Left renal pelvis (tissue), 4 donors: ENCODE measurements at places on chromosomes 12 and 14.

GRCh38 chr12:108196921-108197320 lies 67.8 kb downstream of the WSCD2 start:
- DNase-seq: no peak

- no peak for DNase-seq
Measured at GRCh38 chr12:94725375-94726168, 75.2 kb upstream of the TMCC3 start.

- no peak for DNase-seq
Measured at GRCh38 chr12:51823875-51824565, 24.5 kb downstream of the FIGNL2 start.

DNA sequence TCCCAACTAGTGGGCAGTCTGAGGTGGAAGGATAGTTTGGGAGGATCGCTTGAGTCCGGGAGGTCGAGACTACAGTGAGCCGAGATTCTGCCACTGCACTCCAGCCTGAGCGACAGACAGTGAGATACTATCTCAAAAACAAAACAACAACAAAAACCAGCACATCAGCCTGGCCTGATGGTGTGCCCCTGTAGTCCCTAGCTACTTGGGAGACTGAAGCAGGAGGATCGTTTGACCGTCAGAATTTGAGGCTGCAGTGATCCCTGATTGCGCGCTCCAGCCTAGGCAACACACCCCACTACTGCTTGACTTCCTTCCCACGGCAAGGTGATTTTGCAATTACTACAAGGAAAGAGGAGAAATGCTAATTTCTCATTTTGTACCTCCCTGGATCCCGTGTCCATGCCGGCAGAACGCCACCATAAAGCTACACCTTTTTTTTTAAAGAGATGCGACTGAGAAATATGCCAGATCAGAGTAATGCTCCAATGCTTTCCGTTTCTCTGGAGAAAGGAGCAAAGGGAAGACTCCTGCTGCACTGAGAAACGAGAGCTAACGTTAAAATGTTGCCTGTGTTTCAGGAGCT lies 672 bp upstream of the SCFD1 start:
- peak; percentile 22 for DNase-seq

- DNase-seq: no peak
Measured at GRCh38 chr14:34356264-34356654, 105.8 kb downstream of the SPTSSA start.

- no peak for DNase-seq
Measured at GRCh38 chr12:89779090-89779489, 70.5 kb upstream of the ATP2B1 start.

DNA sequence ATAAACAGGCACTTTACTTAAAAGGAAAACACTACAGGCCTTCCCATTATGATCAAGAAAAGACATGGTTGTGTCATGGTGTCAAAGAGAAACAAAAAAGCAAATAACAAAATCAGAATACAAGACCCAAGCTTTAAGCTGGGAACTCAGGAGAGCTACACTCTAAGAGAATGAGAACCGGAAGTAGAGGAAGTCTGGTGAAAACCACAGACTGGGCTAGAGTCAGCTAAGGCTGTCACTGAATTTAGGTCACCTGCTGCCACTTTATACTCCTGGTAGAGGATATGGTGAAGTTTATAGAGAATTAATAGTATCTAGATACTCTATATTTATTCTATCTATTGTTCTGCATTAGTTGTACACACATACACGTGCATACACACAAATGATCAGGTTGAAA lies 971.7 kb downstream of the FLRT2 start:
- DNase-seq: no peak

DNA sequence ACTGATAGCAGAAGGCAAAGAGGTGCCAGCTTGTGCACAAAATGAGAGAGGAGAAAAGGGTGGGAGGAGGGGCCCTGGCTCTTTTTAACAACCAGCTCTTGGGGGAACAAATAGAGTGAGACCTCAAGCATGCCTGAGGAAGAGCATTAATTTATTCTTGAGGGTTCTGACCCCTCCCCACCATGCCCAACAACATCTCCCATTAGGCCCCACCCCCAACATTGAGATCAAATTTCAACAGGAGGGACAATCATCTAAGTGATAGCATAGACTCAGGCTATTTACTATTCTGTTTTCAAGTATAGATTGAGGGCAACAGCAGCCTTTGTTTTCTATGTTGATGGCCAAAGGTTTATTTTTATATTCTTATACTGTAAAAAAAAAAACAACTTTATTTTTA lies 59.7 kb downstream of the FUT8 start:
- no peak for DNase-seq

DNA sequence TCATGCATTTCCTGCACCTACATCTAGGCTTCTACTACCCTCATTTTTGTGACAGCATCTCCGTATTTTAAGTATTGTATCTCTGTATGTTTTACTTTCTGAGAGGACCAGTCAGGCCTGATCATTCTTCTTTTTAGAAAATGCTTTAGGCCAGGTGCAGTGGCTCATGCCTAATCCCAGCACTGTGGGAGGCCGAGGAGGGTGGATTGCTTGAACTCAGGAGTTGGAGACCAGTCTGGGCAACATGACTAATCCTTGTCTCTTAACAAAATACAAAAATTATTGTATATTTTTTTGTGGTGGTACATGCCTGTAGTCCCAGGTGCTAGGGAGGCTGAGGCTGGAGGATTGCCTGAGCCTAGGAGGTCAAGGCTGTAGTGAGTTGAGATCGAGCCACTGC lies 36.9 kb downstream of the PACS2 start:
- DNase-seq: no peak

- DNase-seq: no peak
Measured at GRCh38 chr12:5047094-5047493, 3.4 kb downstream of the KCNA5 start.

- DNase-seq: no peak
Measured at GRCh38 chr12:18206198-18206597, 55.1 kb upstream of the PIK3C2G start.

DNA sequence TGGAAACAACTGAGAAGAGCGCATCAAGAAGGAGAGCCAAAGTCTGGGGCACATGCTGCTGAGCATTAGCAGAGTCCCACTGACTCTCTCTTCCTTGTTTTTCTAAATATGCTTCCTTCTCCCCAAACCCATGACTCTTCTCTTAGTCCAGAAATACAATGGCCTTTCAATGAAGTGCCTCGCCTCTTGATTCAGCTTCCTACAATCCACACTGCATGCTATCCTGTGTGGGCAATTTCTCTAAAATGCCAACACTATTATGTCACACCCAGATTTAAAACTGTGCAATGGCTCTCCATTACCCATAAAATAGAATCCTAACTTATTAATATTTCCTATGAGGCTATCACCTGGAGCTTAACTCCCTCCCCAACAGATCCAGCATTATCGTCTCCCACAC lies 198.6 kb downstream of the RPAP3 start:
- no peak for DNase-seq

GRCh38 chr14:104524726-104525125 lies 54.8 kb upstream of the C14orf180 start:
- no peak for DNase-seq

- no peak for DNase-seq
Measured at GRCh38 chr12:99436584-99436983, 211.0 kb upstream of the GARIN6 start.

DNA sequence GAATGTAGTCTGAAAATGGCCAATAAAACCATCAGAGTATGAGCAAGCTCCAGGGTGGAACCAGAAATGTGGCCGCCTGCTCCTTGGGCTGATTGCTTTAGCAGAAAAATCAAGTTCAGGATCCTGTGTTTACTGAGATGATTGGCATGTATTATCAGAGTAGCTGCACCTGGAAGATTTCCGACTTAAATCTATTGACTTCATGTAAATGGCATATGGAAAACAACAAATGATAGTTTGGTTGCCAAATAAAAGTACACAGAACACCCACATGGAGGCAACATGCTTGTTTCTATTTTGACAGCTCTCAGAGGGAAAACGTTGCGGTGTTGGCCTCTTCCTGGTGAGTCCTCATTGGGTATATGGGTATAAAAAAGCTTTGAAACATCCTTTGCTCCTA lies 31.3 kb downstream of the SOCS2 start:
- DNase-seq: no peak

GRCh38 chr14:88824314-88825077 lies at the start of gene TTC8:
Gene TTC8 (plus strand): TSS chr14:88824651. CDS start chr14:88824708, 57 bp downstream.
- DNase-seq: peak; percentile 83

GRCh38 chr12:56129942-56130495 lies 2.0 kb downstream of the ESYT1 start:
- no peak for DNase-seq

- no peak for DNase-seq
Measured at GRCh38 chr12:120856980-120857379, 47.2 kb downstream of the SPPL3 start.

GRCh38 chr14:89140326-89140725 lies 276.7 kb downstream of the FOXN3 start:
- DNase-seq: no peak

DNA sequence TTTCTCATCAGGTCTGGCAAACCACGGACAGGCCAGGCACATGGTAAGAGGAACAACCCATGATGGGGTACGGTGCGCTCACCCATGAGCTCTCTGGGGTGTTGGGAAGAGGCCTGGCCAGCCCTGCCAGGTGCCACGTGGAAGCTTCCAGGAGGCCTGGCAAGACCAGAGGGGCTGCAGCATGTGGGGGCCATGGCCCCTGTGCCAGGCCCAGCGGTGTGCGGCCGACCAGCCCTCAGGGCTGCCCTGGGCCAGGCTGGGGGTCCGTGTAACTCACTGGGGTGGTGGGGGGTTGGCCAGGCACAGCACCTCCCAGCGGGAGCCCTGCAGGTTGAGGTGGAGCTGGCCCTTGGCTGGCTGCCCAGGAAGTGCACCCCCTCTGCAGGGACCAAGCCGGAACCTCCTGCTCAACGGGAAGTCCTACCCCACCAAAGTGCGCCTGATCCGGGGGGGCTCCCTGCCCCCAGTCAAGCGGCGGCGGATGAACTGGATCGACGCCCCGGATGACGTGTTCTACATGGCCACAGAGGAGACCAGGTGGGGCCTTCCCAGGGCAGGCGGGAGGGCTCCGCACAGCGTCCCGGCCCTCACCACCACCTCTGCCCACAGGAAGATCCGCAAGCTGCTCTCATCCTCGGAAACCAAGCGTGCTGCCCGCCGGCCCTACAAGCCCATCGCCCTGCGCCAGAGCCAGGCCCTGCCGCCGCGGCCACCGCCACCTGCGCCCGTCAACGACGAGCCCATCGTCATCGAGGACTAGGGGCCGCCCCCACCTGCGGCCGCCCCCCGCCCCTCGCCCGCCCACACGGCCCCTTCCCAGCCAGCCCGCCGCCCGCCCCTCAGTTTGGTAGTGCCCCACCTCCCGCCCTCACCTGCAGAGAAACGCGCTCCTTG lies 4.9 kb upstream of the CRIP2 start:
- DNase-seq: no peak

DNA sequence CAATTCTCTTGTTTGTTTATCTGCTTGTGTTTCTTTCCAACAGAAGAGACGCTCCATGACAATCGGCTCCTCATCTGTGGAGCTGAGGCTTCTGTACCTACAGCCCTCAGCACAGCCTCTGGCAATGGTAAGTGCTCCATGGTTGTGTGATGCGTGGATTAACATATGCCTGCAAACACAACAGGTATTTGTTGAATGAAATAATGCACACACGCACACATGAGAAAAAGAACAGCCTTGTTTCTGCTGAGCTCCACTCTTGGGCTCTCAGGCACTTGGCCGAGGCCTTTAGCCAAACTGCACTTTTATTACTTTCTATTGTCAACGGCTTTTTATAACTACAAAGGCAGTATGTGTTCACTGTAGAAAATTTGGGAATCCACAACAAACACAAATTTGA lies 120.4 kb upstream of the TMCC3 start:
- DNase-seq: no peak

DNA sequence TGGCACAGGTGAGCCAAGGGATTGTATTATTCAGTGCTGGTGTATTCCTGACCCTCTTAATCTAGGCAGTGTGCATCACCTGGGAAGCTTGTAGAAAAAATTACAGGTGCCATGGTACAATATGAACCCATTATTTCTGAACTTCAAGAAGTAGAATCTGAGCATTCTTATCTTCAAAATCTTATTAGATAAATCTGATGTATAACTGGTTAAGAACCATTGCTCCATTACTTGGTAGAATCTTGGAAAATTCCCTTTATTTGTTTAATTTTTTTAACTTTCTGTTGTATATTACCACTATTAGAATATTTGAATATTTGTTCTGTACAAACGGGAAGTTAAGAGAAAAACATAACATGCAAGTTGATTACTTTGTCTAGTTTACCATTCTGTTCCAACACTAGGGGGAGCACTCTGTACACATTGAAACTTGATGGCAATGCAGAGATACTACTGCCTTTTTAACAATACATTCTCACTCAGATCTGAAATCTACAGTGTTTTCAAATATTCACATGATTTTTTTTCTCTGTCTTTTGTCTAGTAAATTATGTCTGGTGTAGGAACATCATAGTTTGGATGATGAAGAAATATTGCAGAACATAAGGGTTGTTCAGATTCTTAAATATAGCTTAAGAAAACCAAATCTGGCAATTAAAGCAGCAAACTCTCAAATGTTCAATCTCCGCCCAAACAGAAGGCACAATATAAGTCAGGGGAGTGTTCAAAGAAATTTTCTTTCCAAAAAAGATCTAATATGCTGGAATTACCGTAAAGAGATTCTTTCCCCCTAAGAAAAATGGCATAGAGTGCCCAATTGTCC lies 196.6 kb downstream of the PCNX1 start:
- DNase-seq: peak; percentile 44

DNA sequence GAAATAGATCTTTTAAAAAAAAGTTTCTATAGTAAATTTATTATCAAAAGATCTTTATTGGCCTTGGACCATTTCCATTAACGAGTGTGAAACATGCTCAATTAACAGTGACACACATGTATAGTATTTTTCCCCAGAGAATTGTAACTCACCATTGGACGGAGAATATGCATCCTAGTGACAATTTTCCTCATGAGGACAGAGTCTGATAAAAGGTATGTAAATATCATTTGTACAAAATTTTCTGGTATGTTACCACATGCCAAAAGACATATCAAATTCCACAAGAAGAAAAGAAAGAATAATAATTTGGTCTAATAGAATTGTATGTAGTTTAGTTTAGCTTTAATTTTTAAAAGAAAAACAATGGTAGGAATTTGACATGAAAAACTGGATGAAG lies 1096.0 kb upstream of the FLRT2 start:
- no peak for DNase-seq

DNA sequence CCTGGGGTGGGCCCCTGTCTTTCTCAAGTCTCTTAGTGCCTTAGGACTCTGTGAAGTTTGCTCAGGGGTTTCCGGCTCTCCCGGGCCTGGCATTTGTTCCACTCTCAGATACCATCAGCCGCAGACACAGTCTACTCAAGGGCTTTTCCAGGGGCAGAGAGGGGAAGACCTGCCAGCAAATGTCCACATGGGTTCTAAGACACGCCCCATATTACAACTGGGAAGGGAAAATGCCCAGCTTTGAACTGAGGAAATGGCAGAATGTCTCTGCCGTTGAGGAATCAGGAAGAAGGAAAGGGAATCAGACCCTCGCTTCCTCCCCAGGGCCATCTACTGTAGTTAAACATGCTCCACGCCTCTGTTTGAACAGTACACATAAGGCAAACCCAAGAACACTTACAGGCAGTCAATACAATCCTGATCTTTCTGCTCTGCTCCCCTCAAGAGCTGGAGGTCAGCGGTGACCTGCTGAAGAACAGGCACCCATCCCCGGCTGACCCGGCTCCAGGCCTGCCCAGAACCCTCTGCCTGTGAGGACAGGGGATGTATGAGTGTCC lies 7.9 kb downstream of the CCDC85C start:
- DNase-seq: no peak
